ENCODE measurements at places on chromosomes 4 and X.

DNA sequence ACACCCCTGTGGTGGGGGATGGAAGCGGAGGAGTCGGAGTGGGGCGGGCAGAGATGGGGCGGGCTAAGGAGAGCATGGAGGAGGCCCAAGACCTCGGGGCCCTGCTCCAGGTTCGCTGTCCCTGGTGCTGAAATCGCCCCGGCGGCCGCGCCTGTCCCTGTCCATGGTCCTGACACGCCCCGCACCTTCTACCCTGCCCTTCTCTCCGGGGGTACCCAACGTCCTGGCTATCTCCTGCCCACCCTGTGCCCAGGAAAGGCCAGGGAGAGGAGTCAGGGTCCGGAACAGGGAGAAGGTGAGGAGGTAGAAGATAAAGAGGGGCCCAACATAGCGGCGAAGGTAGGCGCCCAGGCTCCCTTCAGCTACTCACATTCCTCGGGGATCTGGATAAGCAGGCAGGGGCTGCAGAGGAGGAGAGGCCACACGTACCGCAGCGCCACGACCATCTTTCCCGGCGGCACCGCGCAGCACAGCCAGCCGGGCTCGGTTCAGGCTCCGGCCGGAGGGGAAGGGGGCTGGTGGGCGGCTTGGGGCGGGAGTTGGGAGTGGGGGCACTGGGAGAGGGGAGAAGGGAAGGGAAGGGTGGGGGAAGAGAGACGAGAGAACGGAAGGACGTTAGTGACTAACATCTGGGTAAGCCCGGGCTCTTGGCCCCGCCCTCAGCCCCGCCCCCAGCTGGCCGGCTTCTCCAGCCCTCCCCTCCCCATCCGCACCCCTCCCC is 10.4 kb downstream of the L1CAM start:
- peak; percentile 76 for DNase-seq

DNA sequence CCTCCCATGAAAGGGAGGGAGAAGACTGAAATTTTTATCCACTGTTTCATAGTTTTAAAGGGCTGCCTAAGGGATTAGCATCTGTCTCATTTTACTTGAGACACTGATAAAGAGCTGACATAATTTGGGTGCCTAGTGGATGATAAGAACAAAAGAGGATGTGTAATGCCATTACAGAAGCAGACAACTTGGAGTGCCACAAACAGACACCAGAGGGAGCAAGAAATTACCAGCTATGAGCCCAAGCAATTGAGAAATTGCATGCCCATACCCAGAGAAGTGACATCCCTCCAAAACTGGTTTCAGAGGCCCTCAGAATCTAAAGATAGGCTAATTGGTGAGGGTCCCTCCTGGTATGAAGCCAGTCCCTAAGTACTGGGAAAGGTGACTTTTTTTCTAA is 38.5 kb upstream of the POU3F4 start:
- peak; percentile 38 for DNase-seq

DNA sequence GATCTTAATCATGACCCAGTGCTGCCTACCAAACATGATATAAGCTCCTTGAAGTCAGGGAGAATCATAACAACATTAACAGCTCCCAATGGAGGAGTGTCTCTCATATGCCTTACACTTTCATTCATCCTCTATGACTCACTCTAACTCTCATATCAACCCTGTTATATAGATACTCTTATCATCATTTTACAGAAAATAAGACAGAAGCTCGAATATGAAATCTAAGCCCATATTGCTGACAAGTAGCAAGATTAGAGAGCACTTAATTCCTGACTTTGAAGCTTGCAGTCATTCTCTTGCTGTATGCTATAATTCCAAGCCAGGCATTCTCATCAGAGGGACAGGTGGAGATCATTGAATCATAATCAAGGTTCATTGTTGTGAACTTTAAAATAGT is 476.7 kb upstream of the ATOH1 start:
- DNase-seq = no peak

- no peak for DNase-seq
Observed at GRCh38 chr4:116401293-116401692, 684.1 kb downstream of the TRAM1L1 start.

GRCh38 chr4:8225706-8226443 is 26.8 kb downstream of the SH3TC1 start:
- peak; percentile 52 for DNase-seq

GRCh38 chr4:14943749-14944148 is 58.5 kb upstream of the CPEB2 start:
- no peak for DNase-seq

GRCh38 chr4:85744950-85745349 is 270.0 kb downstream of the ARHGAP24 start:
- DNase-seq = no peak

- DNase-seq = no peak
Observed at GRCh38 chr4:1727117-1728031, 6.1 kb downstream of the TACC3 start.

GRCh38 chr4:152032722-152033131 is 271.9 kb upstream of the GATB start:
- no peak for DNase-seq

- DNase-seq = no peak
Observed at GRCh38 chrX:107117993-107118321, 665 bp downstream of the RBM41 start.

- DNase-seq = peak; percentile 63
Observed at GRCh38 chr4:10371869-10372471, 85.3 kb downstream of the ZNF518B start.

DNA sequence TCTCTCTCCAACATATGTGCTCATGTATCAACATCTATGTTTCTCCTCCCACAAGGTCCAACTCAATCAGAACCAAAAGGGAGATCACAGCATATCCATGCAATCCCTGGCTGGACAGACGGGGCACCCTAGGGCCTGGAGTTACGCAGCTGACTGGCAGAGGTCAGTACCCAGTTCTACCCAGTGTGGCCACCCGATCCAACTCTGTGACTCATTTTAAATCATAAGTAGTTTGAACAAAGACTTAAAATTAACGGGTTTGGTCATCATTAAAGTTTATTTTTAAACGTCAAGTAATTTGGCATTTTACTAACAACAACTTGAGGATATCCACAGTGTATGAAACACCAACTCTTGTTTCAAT is 59.5 kb downstream of the APBB2 start:
- no peak for DNase-seq

- DNase-seq = no peak
Observed at GRCh38 chr4:95830651-95831050, 9.2 kb upstream of the PDHA2 start.

GRCh38 chrX:51742586-51742985 is 656 bp upstream of the GSPT2 start:
- peak; percentile 40 for DNase-seq

DNA sequence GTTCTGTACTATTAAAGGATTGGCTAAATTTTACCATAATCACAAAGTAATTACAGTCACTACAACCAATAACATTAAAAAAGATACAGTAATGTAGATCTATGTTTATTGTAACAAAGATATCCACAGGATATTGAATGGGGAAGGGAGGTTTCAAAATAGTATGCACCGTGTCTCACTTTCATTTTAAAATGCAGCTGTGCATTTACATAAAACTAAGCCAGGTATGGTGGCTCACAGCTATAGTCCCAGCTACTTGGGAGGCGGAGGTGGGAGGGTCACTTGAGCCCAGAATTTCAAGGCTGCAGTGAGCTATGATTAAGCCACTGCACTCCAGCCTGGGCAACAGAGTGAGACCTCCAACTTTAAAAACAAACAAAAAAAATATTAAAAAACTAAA is 8.5 kb downstream of the SRP72 start:
- no peak for DNase-seq

- no peak for DNase-seq
Observed at GRCh38 chr4:83686166-83686565, 150.3 kb downstream of the GPAT3 start.

- no peak for DNase-seq
Observed at GRCh38 chr4:67885762-67886161, 2.0 kb upstream of the TMPRSS11D start.

GRCh38 chr4:73379946-73380345 is 24.1 kb upstream of the ALB start:
- DNase-seq = no peak
